Esophagus squamous epithelium (tissue), 5 donors: ENCODE measurements at places on chromosomes 1 and 21.

GRCh38 chr1:246367041-246367440 lies 140.0 kb downstream of the SMYD3 start:
- H3K4me3 ChIP-seq: no peak overlapping the region
- H3K27me3 ChIP-seq: no peaks in the 10 kb centered on the region
- no peak for DNase-seq
- H3K4me1 ChIP-seq: no peaks in the 10 kb centered on the region

DNA sequence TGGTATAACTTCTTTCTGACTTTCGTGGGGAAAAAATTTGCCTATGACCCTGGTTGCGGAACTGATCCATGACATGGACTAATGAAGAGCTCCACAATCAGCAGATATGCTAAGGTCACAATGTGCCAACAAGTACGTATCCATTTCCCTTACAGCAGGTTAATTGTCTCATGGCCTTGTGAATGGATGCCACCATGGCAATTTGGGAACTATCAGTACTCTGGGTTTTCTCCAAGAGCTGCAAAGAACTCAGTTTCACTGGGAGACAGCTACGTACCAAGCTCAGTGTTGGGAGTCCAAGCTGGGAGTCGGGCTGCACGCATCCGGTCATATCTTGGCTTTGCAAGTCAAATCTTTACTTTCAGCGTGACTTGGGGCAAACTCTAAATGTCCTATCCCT lies 64.8 kb downstream of the TIAM1 start:
- DNase-seq: no peak
- H3K4me3 ChIP-seq: no peak overlapping the region
- H3K27ac ChIP-seq: no peak overlapping the region

GRCh38 chr1:77926561-77927357 lies 38.3 kb downstream of the NEXN start:
- no peaks in the 10 kb centered on the region for H3K36me3 ChIP-seq
- no peak overlapping the region for H3K4me3 ChIP-seq
- H3K27ac ChIP-seq: no peak overlapping the region
- no peaks in the 10 kb centered on the region for H3K27me3 ChIP-seq

GRCh38 chr1:12495725-12496124 lies 122.3 kb downstream of the DHRS3 start:
- H3K36me3 ChIP-seq: peaks cover 76% of the 10 kb centered on the region
- H3K4me1 ChIP-seq: peaks cover 10% of the 10 kb centered on the region
- H3K27me3 ChIP-seq: no peaks in the 10 kb centered on the region
- no peak for DNase-seq

GRCh38 chr1:172411791-172412338 lies 8.6 kb upstream of the C1orf105 start:
- no peak overlapping the region for H3K4me3 ChIP-seq
- no peaks in the 10 kb centered on the region for H3K27me3 ChIP-seq
- H3K4me1 ChIP-seq: no peaks in the 10 kb centered on the region
- no peak for DNase-seq

DNA sequence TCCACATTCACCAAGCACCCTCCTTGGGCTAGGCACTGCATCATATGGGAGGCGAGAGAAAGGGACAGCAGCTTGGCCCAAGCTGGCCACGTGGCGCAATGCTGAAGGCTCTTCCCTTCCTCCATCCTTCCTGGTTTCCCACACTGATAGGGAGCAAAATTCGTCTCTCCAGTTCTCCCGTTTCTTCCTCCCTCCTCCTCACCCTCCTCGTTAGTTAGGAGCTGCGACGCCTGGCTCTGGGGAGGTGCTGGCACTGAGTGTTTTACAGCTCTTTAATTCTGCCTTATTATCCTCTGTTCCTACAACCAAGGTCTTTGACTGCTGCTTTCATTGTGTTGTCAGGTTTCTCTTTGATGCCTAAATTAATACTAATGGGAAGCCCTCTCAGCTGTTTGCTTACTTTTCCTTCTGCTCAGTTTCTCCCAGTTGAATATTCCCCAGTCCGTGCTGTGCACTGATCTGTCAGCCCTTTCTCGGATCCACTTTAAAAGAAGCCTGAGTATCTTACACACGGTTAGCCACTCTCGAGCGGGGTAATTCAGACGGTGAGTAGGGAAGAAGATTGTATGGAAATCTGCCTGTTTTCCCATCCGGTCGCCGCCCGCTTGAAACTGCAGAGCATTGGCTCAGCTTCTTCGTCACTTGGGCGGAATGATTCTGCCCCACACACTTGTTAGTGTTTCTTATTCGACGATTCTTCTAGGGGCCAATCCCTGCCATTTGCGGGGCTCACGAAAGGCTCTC lies 56.2 kb upstream of the SMYD2 start:
- H3K27ac ChIP-seq: no peak overlapping the region
- H3K36me3 ChIP-seq: no peaks in the 10 kb centered on the region
- peak overlapping the region; percentile 7 for H3K4me3 ChIP-seq

DNA sequence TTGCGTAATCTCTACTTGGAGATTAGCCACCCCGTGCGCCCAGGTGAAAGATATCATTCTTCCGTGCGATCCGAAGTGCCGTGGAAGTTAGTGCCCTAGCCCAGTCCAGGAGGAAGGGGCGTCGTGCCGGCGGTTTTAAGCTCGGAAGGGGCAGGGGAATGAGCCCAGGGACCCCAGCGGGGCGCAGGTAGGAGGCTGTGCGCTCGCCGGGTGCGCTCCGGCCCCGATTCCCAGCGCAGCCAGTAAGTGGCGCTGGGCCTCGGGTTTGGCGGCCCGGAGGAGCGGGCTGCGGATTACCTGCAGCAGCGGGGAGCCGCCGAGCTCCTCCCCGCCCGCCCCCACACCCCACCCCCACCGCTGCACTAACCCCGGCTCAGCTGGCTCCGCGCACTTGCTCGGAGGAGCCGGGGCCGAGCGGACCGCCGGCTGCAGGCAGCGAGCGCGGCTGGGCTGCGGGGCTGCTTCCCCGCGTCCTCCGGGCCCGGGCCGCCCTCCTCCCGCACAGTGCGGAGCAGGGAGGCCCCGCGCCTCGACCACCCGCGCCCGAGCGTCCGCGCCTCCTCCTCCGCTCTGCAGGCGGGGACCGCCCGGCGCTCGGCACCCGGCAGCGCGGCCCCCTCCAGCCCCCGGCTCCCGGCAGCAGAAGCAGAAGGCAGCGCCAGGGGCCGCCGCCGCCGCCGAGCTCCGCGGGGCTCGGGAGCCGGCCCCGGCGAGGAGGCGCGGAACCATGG lies at the start of gene RYR2:
Gene RYR2 (plus strand): TSS at position 390 of the 731 bp plus-strand sequence. CDS start 338 bp downstream, at position 728.
- peak within 1 kb of the TSS; percentile 68 for H3K4me3 ChIP-seq
- peak within 1 kb of the TSS; percentile 37 for H3K27ac ChIP-seq
- H3K36me3 ChIP-seq: no peaks in the 10 kb centered on the region

DNA sequence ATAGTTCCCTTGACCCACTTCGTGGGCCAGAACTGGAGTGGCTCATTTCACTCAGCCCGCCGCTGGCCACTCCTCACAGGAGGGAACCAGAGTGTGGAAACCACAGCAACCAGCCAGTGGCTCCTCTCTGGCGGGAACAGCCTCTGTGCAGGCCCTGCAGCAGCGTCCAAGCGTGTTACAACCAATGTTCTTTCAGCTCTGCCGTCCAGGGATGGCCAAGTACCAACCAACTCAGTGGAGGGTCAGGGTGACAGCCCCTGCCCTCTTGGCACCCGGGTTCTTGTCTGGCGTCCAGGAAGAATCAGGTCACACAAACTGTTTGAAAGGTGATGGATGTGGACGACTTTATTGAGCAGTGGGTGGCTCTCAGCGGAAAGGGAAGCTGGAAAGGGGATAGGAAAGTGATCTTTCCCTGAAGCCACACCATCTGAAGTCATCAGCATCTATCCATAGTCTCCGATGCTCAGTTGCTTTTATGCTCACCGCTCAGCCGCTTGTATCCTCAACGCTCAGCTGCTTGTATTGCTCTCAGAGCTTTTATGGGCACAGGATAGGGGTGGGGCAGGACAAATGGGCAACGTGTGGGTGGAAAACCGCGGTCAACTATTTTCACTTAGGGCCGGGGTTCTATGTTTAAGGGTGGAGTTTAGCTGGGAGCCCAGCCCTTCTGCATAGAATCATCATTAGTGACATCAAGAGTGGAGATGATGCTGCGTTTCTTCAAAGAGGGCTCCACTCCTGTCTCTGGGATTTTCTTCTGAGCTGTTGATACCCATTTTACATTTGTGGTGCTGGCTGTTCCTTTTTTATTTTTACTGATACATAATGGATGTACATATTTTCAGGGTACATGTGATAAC lies 250.2 kb downstream of the RRAGC start:
- peaks cover 4% of the 10 kb centered on the region for H3K4me1 ChIP-seq
- no peak for DNase-seq
- no peaks in the 10 kb centered on the region for H3K36me3 ChIP-seq
- no peaks in the 10 kb centered on the region for H3K27me3 ChIP-seq

GRCh38 chr1:32859915-32860314 lies 10.8 kb downstream of the FNDC5 start:
- no peak overlapping the region for H3K27ac ChIP-seq
- H3K36me3 ChIP-seq: no peaks in the 10 kb centered on the region
- peaks cover 5% of the 10 kb centered on the region for H3K4me1 ChIP-seq
- H3K4me3 ChIP-seq: no peak overlapping the region

DNA sequence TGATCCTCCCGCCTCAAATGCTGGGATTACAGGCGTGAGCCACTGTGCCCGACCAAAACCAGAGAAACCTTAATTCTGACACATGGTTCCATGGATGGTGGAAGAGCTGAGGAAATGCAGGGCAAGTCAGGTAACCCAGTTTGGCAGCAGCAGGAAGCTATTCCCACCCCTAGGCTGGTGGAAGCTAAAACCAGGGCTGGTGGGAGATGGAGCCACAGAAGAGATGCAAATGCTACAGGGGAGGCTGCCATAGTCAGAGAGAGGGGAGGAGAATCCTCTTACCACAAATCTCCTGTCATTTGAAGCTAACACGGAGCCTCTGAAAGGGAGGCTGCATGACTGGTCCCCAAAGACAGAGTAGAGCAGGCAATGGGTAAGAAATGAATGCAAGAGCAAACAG lies 4.1 kb upstream of the CDC42BPA start:
- no peak overlapping the region for H3K27ac ChIP-seq
- H3K4me1 ChIP-seq: no peaks in the 10 kb centered on the region
- no peaks in the 10 kb centered on the region for H3K36me3 ChIP-seq
- H3K27me3 ChIP-seq: no peaks in the 10 kb centered on the region
- H3K4me3 ChIP-seq: no peak overlapping the region

- H3K27ac ChIP-seq: no peak overlapping the region
- H3K4me1 ChIP-seq: no peaks in the 10 kb centered on the region
- DNase-seq: no peak
- no peaks in the 10 kb centered on the region for H3K36me3 ChIP-seq
- H3K27me3 ChIP-seq: no peaks in the 10 kb centered on the region
These were observed 172.8 kb downstream of the PTGER3 start for GRCh38 chr1:70874818-70875217.

- no peak overlapping the region for H3K27ac ChIP-seq
- H3K4me3 ChIP-seq: no peak overlapping the region
- no peaks in the 10 kb centered on the region for H3K36me3 ChIP-seq
These were observed 75.5 kb downstream of the TPR start for GRCh38 chr1:186299570-186299969.

- no peaks in the 10 kb centered on the region for H3K4me1 ChIP-seq
- H3K36me3 ChIP-seq: no peaks in the 10 kb centered on the region
- no peak overlapping the region for H3K4me3 ChIP-seq
- no peaks in the 10 kb centered on the region for H3K27me3 ChIP-seq
These were observed 80.3 kb downstream of the LRIG2 start for GRCh38 chr1:113153116-113153803.

DNA sequence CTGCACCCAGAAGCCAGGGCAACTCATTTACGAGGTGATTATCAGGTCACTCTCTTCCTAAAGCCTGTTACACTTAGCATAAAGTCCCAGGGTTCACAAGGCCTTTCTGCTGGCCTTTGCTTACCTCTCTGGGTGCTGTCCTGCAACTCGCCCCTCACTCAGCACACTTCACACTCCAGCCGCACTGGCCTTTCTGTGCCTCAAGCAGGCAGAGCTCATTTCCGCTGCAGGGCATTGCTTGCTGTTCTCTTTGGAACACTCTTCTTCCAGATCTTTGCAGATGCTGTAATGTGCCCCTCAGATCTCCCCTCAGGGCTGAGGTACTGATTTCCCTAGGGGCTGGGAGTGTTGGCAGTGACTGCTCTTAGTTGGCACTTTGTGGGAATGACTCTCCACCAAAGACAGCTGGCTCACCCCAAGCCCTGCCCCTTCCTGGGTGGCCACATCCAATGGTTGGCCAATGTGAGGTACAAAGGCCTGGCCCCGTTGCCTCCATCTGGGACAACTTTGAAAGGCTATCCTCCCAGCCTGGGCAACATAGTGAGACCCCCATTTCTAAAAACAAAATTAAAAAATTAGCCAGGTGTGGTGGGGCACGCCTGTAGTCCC lies 50.8 kb upstream of the SSBP3 start:
- H3K4me3 ChIP-seq: no peak overlapping the region
- H3K36me3 ChIP-seq: no peaks in the 10 kb centered on the region
- no peaks in the 10 kb centered on the region for H3K4me1 ChIP-seq
- no peaks in the 10 kb centered on the region for H3K27me3 ChIP-seq
- no peak for DNase-seq

- H3K27ac ChIP-seq: no peak overlapping the region
- DNase-seq: no peak
- peaks cover 4% of the 10 kb centered on the region for H3K27me3 ChIP-seq
These were observed 770 bp downstream of the NTNG1 start for GRCh38 chr1:107141491-107142126.

GRCh38 chr1:227732586-227733308 lies 2.4 kb downstream of the JMJD4 start:
- DNase-seq: no peak
- peaks cover 23% of the 10 kb centered on the region for H3K36me3 ChIP-seq
- H3K27ac ChIP-seq: no peak overlapping the region
- no peak overlapping the region for H3K4me3 ChIP-seq
- peaks cover 37% of the 10 kb centered on the region for H3K4me1 ChIP-seq

GRCh38 chr1:242523719-242524570 lies 552 bp downstream of the PLD5 start:
- no peak for DNase-seq
- H3K4me3 ChIP-seq: peak overlapping the region; percentile 47
- no peak overlapping the region for H3K27ac ChIP-seq
- peaks cover 24% of the 10 kb centered on the region for H3K4me1 ChIP-seq
- no peaks in the 10 kb centered on the region for H3K27me3 ChIP-seq

DNA sequence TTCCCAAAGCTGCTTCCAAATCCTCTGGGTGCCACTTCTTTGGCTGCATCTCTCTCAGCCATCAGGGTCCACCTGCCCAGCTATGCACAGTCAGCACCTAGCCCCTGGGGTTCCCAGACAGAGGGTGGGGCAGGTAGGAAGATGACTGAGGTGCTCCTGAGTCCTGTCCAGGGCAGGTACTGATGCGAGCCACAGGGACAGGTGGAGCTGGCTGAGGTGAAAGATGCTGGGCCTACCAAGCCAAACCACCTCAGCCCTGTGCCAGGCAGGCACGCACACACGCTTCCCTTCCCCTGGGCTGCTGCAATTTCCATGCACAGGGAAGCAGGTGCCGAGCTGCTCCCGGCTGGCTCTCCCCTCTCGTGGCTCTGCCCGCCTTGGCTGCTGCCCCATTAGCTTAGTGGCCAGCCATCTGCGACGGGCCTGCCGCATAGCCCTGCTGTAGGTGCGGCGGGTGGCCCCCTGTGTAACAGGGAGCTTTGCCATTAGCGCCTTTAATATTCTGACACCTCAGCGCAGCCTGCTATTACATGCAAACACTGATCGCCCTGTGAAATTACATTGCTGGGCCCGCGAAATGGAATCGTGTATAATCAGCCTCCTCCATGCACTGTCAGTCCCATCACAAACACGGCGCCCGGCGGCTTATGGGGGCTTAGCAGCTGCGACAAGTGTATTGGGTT lies 38.9 kb downstream of the DMAP1 start:
- no peak overlapping the region for H3K4me3 ChIP-seq
- H3K27ac ChIP-seq: no peak overlapping the region
- no peaks in the 10 kb centered on the region for H3K27me3 ChIP-seq
- no peak for DNase-seq
- no peaks in the 10 kb centered on the region for H3K36me3 ChIP-seq
